GM13976 (cell line): ENCODE measurements at places on chromosomes 2 and 18.

DNA sequence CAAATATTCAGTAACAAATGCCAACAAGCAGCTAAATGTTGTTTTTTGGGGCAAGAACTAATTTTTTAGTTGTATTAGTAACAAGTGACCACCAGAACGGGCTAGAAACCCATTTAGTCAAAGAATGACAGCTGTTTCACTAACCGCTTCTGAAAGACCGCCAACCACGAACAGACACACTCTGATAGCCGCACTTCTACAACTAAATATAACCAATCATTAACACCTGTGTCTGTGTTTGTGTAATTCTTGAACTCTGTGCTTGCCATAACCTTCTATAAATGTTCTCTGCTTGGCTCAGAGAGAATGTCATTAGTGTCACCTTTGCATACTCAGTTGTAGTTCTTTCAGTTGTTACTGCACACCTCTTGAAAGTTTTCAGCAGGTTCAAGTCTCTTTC, 526.3 kb upstream of the LRRTM1 start:
- DNase-seq = no peak

GRCh38 chr2:186044761-186045160, 306.2 kb downstream of the FSIP2 start:
- DNase-seq = no peak

DNA sequence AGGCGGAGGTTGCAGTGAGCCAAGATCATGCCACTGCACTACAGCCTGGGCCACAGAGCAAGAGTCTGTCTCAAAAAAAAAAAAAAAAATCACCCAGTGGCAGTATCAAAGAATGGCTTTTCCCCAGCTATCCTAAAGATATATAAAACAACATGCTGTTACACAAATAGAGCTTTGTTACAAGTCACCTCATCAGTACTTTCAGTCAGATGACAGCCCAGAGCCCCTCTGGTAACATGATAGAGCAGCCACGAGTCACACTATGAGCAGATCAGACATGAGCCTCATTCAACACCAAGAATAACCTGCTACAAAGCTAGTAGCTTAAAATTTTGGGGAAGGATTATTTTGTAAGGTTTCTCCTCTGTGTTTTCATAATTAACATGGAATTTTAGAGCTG, 25.2 kb downstream of the PDE11A start:
- no peak for DNase-seq

GRCh38 chr2:55766947-55767346, 73.3 kb upstream of the PNPT1 start:
- DNase-seq = no peak

- DNase-seq = no peak
Measured at GRCh38 chr2:177598326-177599138, 206.0 kb downstream of the AGPS start.

DNA sequence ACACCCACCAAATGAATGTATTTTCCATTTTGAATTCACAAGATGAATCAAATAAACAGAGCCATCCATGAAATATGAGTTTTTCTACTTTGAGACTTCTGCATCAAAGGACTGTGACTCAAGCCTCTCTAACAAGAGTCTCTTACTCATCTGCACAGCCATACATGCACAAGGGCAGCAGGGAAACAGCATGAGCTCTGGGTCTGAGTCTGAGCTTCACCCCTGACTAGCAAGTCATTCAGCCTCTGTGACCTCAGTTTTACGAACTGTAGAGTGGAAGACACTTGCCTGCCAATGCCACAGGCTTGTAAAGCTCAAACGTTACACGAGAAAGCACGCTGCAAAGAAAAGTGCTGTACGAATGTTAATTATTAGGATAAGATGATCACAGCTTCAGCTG, 42.9 kb downstream of the MREG start:
- DNase-seq = no peak
